Suppressor macrophage (primary cell): ENCODE measurements at places on chromosomes 7 and 10.

DNA sequence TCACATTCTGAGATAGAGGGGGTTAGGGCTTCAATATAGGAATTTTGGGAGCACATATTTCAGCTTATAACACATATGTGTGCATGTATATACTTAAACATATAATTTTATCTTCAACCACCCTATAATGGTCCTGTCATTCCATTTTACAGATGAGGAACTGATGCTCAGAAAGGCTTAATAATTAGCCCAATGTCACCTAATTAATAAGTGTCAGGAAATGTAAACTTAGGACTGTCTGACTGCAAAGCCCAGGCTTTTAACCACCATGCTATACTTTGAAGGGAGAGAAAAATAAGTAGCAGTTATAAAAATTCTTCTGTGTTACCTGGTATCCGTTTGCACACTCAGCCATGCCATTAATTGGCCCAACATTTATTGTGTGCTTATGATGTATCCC, 172.6 kb downstream of the SKIDA1 start:
- no peak for DNase-seq

DNA sequence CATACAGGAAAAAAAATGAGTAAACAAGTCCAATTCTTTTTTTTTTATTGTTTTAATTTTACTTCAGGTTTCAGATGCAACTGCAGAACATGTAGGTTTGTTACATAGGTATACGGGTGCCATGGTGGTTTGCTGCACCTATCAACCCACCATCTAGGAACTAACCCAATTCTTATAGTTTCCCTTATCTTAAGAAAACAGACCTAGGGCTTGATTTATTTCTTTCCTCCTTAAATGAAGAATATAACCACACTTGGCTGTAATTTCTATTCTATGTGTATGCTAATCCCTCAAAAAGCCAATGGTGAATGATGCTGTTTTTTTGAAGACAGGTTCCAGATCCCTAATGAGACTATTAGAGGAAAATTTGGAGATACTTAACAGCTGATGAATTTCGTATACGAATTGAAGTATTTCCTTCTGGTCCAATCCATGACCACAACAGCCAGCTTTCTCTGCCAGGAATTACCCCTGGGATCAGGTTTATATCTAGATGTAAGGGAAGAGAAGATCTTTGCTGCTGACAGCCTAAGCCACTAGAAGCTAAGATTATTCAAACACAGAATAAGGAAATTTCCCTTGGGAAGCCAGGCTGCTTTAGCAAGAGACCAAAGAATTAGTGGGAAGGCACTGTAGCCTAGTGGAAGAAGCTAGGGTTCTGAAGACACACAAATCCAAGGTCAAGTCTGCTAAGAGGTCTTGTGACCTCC, 115.8 kb downstream of the INHBA start:
- no peak for DNase-seq

- no peak for DNase-seq
These were observed 375.5 kb upstream of the CELF2 start for GRCh38 chr10:10642189-10642588.

- no peak for DNase-seq
These were observed 9.9 kb upstream of the FAM180A start for GRCh38 chr7:135758531-135758932.

GRCh38 chr10:11011984-11012383, 5.7 kb upstream of the CELF2 start:
- no peak for DNase-seq

DNA sequence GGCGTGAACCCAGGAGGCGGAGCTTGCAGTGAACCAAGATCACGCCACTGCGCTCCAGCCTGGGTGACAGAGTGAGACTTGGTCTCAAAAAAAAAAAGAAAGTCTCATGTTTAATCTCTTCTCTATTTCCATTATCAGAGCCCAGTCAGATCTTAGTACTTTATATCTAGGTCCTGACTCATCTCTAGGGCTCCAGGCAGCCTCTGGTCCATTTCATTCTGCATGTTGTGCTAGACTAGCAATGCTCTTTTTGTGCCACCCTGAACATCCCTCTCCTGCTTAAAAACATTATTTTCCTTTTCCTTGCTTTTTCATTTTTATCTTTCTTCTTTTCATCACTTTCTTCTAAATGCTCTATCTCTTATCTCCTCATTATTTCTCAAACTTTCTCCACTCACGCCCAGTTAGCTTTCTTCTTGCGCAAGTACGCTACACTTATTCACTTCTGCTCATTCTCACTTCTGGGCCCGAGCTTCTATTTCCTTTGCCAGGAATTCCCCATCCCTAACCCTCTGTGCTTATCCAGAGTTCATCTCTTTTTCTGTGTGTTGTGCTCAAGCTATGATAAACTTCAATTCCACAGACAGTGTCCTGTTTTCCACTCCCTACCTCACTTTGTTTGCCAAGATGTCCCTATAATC, 63.9 kb downstream of the BTAF1 start:
- no peak for DNase-seq

DNA sequence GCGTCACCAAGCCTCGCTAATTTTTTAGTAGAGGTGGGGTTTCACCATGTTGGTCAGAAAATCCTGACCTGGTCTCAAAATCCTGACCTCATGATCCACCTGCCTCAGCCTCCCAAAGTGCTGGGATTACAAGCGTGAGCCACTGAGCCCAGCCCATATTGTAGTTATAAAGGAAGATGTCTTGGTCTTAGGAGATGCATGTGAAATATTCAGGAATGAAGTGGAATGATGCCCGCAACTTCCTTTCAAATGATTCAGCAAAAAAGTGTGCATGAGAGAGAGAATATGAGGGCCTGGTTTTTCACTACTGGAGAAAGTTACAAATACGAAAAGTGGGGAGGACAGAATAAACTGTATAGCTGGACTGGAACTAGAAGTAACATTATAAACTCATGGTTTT, 15.9 kb downstream of the TMEM209 start:
- DNase-seq = no peak

DNA sequence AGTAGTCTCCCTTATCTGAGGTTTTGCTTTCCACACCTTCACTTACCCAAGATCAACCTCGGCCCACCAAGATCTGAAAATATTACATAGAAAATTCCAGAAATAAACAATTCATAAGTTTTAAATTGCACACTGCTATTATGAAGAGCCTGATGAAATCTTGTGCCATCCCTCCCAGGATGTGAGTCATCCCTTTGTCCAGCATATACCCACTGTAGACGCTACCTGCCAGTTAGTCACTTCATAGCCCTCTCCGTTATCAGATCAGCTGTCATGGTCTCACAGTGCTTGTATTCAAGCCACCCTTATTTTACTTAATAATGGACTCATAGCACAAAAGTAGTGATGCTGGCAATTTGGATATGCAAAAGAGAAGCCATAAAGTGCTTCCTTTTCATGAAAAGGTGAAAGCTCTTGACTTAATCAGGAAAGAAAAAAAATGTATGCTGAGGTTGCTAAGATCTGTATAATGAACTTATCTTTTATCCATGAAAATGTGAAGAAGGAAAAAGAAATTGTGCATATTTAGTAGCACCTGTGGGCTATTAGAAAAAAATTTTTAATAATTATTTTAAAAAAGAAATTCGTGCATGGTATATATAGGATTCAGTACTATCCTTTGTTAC, 9.8 kb upstream of the MRPS16 start:
- peak; percentile 27 for DNase-seq

GRCh38 chr10:59310324-59310914, 51.9 kb downstream of the FAM13C start:
- DNase-seq = no peak

GRCh38 chr10:96986200-96986856, 154.2 kb downstream of the LCOR start:
- no peak for DNase-seq
